ENCODE measurements at places on chromosomes 4 and X.

DNA sequence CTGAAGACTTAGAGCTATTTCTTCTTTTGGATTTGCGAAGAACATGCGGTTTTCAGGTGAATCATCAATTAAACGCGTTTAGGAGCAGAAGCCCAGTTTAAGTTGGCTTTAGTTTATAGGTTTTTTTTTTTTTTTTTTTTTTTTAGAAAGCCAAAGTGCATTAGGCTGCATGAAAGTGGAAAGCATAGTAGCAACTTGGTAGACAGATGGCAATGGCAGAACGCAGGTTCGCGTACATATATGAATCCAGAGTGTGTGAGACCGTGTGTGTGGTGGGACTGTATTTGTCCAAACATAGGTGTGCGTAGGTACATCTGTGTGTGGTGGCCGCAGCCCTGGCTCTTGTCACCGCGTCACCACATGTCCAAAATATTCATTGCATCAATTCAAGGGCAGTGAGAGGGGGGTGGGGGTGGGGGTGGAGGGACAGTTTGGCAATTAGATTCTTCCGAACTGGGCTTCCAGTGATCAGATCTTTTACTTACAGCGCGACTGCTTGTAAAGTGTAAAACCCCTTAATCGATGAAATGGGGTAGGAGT, 901 bp downstream of the JADE1 start:
- peak; percentile 32 for DNase-seq

GRCh38 chr4:181148470-181148869, 1094.7 kb upstream of the TENM3 start:
- DNase-seq: no peak

- no peak for DNase-seq
Observed at GRCh38 chrX:72467135-72467534, 105.5 kb downstream of the HDAC8 start.

- DNase-seq: no peak
Observed at GRCh38 chrX:50988649-50989048, 78.1 kb downstream of the BMP15 start.

DNA sequence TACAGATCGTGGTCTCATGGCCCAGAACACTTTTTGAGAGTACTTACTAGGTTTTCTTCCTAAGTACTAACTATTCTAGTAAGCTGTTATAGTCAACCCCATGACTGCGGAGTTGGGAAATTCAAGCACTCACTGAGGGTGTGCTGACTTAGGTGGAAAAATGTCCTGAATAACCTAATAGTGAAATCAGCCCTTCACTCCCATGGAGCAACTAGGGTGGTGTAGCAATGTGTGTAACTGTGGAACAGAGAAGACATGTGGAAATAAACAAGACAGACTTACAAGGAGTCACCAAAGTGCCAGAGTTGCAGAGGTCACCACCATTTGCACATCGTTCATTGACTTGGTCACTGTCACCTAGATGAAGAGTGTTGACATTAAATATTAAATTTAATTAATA, 12.1 kb upstream of the VSIG4 start:
- DNase-seq: no peak

DNA sequence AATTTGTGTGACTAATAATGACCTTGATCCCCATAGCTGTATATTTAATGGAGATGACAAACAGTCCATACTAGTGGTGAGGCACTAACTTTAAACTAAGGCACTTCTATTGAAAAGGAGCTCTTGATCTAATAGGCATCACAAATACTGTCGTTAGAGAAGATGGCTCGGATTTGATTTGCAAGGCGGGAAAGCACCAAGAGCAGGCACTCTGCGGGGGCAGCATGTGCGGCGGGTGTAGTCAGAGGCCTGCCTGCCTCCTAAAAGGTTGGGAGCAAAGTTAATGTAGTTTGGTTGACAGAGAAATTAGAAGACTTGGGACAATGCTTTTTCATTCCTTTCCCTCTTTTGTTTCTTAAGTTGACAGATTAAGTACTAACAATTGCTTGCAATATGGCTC, 278.8 kb downstream of the CFAP299 start:
- no peak for DNase-seq

- DNase-seq: peak; percentile 71
Observed at GRCh38 chrX:153669174-153669890, 4.3 kb downstream of the PNCK start.

DNA sequence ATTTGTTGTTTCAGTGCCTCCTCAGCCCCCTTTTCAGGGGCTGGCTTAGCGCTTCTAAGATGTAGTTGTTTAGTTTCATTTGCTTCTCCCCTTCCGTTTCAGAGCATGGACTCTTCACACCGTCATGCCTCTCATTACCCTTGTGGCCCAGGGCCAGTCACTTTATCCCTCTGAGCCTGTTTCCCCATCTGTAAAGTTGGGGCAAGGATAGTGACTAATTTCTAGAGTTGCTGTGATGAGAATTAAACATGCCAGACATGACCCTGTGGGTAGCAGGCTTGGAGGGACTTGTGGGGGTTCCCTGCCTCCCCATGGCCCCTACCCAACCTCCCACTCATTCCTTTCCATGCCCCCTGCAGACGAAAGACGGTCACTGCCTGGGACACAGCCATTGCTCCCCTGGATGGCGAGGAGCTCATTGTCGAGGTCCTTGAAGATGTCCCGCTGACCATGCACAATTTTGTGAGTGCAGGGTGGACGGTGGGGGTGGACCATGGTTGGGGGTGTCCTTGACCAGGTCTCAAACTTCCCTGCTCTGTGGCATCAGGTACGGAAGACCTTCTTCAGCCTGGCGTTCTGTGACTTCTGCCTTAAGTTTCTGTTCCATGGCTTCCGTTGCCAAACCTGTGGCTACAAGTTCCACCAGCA, 3.6 kb downstream of the ARAF start:
- no peak for DNase-seq

GRCh38 chrX:10444204-10444603, 176.2 kb downstream of the MID1 start:
- no peak for DNase-seq

DNA sequence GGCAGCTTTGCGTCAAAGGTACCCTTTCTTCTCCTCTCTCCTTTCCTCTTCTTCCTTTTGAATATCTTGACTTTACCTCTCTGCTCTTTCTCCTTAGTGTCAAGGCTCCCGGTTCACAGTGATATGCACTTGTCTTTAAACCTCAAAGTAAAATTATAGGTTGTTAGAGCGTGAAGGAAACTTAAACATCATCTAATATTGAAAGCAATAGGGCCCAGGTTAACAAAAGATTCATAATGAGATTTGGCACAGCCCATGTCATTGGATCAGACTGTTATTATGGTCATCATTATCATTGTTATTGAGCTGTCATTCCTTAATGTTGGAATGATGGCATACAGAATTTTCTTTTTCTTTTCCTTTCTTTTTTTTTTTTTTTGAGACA, 32.5 kb downstream of the FTHL17 start:
- no peak for DNase-seq

DNA sequence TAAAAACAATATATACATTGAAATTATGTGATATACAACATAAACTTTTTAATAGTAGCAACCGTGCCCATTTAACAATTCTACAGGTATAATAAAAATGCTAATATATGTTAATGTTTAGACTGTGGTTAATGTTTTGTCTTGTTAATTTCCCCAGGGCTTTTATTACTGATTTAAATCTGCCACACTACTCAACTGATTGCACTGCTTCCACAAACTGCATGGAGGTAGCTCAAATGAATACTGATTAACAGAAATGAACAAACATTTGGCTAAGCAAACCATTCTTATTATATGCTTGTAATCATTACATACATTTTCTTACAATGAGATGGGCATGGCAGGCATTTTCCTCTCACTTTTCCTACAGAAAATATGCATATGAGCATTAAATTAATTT, 275.9 kb downstream of the GPC3 start:
- DNase-seq: no peak

Data from germinal center (tissue), 1 donor.